Ureter (tissue), 1 donor: ENCODE measurements at places on chromosomes 2 and 18. TPM values are rescaled to one million over a fixed set of nuclear protein-coding genes. Genes with fewer than 3 reads are reported as not detected.

DNA sequence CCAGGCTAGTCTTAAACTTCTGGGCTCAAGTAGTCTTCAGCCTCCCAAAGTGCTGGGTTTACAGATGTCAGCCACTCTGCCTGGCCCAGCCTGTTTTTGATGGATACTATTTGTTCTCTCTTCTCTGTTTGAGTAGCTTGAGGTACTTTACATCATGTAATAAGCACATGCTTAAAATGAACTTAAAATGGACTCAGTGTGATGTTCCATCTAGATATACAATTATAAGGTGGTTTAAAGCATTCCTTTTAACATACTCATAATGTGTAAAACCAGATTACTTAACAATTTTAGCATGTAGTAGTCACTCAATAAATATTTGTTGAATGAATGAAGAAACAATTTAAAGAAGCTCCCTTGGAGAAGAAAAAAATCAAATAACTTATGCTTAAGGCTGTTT is 9.6 kb downstream of the PTPRM start:
- DNase-seq: no peak

DNA sequence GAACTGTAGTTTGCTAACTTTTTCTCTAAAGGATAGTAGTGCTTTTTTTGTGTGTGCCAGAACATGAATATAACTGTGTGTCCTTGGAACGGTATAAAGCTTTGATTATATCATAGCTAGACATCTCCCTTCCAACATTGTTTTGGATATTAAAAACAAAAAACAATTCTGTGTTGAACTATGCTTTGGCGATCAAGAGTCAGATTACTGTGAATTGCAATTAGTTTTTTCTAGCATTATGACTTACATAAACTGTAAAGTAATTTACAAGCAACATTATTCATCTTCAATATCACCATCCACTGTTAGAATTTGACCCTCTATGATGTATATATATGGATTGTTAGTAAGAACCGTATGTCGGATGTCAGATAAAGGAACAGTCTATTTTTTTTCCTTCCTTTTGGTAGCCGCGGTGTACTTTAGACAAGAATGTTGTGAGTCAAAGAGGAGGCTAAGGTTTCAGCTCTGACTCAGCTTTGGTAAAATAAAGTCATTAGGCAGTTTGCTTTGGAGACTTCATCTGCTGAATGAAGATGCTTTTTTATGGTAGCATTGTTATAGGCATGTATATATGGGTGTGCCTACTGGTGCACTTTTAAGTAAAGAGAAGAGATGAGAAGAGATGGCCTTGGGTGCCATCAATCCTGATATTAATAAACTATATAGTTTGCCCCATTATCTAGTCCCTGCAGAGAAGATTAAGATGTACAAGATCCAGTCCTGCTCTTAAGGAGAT is 76.4 kb downstream of the LTBP1 start:
- DNase-seq: no peak

DNA sequence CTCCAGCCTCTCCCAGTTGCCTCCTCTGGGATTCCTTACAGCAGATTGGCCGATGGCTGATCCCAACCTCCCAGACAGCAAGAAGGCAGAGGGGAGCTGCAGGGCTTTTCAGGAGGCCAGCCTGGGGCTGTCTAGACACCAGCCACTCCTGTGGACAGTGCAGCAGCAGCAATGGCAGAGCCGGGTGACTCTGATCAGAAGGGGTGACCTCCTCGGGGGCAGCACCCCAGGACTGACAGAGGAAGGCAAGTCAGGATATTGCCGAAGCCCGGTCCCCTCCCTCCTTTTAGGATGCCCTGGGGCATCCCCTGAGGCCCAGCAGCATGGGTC is 84.5 kb downstream of the INHBB start:
- DNase-seq: no peak

DNA sequence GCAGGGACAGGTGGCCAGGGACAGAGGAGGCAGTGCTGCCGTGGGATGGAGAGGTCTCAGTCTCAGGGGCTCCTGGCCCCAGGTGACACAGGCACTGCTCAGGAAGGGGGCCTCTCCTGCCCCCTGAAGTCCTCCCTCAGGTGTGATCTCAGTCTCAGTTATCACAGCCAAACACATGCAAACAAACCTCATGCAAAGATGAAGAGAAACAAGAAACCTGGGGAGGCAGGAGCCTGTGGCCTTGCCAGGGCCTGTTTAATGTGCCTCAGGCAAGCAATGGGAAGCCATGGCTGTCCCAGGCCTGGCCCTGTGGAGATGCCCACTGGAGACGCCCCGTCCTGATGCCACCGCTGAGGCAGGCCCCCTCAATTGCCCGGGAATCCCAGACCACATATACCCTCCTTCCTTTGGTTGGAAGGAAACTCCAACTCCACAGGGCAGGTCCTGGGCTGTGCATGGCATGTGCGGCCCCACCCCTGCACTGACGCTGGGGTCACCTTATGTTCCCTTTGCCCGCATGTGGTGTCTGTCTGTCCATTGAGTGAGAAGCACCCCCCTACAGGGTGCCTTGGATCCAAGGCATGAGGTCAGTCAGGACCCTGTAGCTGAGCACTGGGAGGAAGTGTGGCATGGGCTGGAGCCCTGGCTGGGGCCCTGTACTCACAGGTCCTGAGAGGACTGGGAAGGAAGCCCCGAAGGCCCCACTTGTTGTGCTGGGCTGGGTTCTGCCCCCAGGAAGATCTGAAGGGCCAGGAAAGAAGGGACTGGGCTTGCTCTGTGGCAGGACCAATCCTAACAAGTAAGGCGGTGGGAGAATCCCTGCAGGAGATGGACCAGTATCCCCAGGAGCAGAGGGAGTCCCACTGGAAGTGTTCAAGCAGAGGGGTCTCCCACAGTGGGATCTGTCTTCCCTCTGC is 68.8 kb upstream of the RAB6C start:
- DNase-seq: no peak

DNA sequence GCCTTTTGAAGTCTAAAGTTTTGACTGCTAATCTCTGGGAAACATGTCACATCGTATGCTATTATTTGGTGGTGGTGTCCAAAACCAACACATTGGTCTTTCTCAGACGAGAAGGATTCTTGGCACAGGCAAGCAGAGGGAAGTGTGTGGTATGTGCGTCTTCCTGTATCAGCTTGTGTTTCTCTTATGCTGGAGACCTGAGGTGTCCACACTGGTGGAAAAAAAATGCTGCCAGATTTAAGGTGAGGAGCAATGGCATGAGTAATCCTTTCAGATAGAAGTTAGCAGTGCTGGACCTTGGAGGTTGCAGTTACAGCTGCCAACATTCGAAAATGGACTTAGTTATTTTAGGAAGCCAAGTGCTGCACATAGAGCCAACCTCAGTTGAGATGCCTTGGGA is 11.7 kb upstream of the FHL2 start:
- DNase-seq: no peak

GRCh38 chr2:29900971-29901633 is 20.3 kb downstream of the ALK start:
- DNase-seq: no peak

Gene TNFRSF11A
- 6.5 TPM for total RNA-seq

Gene TCF23
- 0.42 TPM for total RNA-seq

GRCh38 chr2:38635139-38635538 is 30.8 kb upstream of the GALM start:
- DNase-seq: no peak

- no peak for DNase-seq
Observed at GRCh38 chr2:196431957-196432356, 207.6 kb upstream of the CCDC150 start.

- DNase-seq: no peak
Observed at GRCh38 chr2:137185378-137186078, 420.2 kb downstream of the THSD7B start.

DNA sequence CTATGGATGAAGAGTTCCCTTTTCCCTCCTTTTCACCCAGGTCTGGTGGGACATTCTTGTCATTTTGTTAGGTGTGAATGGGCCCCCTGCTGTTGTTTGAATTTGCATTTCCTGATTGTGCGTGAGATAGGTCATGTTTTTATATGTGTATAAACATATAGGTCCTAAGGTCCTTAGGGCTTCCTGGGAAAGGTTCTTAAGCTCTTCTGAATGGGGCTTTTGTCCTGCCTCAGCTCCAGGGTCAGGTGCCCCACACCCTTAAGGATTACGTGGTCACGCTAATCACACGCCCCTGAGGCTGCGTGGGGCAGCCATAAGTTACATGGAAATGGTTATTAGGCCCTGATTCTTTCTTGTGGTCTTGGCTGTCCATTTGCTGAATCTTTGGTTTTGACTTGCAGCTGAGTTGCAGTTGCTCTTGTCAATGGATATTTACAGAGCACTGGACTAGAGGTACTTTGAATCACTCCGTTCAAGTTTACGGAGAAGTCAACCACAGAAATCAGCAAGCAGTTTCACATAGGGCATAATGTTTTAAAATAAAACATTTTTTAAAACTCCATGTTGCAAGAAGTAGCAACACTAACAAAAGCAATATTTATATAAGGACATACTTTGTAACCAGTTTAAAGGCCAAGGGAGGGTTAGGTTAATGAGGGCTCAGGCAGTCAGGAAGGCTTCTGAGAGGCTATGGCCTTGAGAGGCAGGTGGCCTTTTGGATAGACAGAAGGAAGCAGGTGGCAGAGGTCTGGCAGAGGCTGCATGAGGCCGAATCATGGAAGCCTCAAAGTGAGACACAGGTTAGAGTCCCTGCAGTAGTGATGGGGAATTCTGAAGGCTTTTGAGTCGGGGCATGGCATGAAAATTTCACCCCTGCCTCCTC is 24.2 kb downstream of the LIPG start:
- no peak for DNase-seq

GRCh38 chr2:110832740-110833139 is 100.4 kb downstream of the ACOXL start:
- DNase-seq: no peak

Gene ITPRIPL1
- total RNA-seq: 1.7 TPM

- DNase-seq: no peak
Observed at GRCh38 chr18:48191494-48191893, 217.7 kb downstream of the ZBTB7C start.

GRCh38 chr2:232976176-232976575 is 36.9 kb downstream of the NGEF start:
- no peak for DNase-seq

Gene REG1A
- not detected for total RNA-seq

Gene SKOR2
- not detected for total RNA-seq

GRCh38 chr2:230564805-230565779 is 147.6 kb upstream of the CAB39 start:
- DNase-seq: no peak

DNA sequence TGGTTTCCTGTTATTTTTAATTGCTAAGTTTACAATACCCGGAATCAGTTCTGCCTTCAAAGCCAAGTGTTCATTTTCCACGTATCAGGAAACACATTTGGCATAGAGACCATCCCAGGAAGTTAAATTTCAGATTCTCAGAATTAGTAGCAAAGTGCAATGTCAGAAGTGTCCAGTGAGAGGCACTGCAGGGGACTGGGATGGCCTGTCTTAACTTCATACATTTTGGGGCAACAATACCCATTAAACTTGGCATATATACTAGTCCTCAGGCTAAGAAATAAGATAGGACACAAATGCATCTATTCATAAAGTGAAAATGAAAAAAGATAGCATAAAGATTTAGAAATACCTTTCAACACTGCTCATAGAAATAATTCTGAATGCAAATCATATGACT is 1.5 kb upstream of the IL1RL2 start:
- DNase-seq: no peak

Gene UGT1A8
- 4.4 TPM for total RNA-seq

Gene KCNS3
- total RNA-seq: 20.3 TPM

DNA sequence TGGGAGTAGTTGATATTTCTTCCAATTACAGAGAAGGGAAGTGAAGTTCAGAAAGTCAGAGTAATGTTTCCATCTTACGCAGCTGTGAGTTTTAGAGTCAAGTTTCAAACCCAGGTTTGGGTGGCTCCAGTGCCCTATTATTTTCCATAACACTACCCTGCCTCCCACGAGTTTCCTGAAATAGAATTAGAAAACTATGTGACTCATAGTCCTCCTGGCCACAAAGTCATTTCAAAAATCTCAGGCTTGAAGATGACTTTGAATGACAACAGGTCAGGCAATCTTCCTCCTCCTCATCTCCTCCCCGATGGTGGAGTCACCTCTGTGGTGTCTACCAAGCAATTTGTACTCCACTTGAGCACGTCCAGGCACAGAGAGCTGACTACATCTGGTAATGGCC is 212.3 kb upstream of the TRIB2 start:
- no peak for DNase-seq

DNA sequence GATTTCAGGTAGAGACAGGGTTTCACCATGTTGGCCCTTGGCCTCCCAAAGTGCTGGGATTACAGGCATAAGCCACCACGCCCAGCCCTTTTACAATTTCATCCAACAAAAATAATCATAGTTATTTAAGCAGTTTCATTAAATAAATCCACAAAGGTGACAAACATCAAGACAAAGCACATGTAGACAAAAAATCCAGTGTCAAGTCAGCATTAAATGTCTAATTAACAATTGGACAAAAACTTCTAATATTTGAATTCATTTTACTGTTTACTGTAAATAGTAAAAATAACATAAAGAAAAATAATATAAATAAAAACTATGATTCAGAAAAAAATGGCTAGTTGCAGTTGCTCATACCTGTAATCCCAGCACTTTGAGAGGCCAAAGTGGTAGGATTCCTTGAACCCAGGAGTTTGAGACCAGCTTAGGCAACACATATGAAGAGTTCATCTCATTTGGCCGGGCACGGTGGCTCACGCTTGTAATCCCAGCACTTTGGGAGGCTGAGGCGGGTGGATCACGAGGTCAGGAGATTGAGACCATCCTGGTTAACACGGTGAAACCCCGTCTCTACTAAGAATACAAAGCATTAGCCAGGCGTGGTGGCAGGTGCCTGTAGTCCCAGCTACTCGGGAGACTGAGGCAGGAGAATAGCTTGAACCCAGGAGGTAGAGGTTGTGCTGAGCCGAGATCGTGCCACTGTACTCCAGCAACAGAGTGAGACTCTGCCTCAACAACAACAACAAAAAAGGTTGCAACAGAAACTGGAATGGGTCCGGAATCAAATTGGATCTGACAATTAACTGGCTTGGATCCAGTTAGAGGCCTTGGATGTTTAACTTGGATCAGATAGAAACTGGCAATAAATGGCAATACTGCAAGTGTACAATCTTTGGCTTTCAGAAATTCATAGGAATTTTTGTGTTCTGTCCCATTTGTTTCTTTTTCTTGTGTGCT is 56.9 kb upstream of the MAT2A start:
- DNase-seq: no peak

Gene RTP5
- total RNA-seq: 0.21 TPM

Gene CASP8
- 50.9 TPM for total RNA-seq

GRCh38 chr2:237919593-237919992 is 47.2 kb upstream of the UBE2F start:
- peak; percentile 42 for DNase-seq
